Esophagus mucosa (tissue), 1 donor: ENCODE measurements at places on chromosomes 1 and 21. TPM values are rescaled to one million over a fixed set of nuclear protein-coding genes. Genes with fewer than 3 reads are reported as not detected.

Gene GCSAML
- total RNA-seq: not detected

- no peak for ATAC-seq
Observed at GRCh38 chr1:217333939-217334338, 297.0 kb downstream of the GPATCH2 start.

DNA sequence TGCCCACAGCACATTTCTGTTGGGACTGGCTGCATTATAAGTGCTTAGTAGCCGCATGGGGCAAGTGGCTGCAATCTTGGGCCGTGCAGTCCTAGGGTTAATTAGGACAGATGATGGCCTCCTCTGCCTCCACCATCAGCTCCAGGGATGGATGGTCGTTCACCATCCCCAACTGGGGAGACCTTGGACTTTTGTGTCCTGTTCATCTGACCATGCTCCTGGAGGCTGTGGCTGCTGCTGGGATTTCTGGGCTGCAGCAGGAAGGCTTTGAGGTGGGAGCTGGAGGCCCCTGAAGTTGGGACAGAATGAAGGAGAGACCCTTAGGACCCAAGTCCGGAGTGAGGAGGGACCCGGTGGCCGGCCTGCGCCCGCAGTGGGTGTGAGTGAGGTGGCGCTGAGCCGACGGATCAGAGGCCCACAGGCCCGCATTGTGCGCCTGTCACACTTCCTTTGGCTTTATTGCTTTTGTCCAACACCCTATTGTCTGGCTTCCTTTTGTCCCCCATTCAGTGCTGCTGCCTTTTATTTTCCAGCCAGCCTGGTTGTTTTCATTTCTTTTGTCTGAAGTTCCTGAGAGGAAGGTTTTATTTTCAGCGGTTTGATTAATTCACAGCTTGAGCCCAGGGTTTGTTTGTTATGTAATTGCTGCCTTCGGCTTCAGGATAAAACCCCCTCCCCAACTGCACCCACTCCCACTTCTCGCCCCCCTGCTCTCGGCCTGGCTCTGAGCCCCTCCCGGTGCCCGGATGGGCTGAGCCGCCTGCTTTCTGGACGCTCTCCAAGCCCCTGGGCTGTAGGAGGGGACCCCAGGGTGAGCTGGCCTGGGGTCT, 35.6 kb downstream of the SOX13 start:
- ATAC-seq: no peak

DNA sequence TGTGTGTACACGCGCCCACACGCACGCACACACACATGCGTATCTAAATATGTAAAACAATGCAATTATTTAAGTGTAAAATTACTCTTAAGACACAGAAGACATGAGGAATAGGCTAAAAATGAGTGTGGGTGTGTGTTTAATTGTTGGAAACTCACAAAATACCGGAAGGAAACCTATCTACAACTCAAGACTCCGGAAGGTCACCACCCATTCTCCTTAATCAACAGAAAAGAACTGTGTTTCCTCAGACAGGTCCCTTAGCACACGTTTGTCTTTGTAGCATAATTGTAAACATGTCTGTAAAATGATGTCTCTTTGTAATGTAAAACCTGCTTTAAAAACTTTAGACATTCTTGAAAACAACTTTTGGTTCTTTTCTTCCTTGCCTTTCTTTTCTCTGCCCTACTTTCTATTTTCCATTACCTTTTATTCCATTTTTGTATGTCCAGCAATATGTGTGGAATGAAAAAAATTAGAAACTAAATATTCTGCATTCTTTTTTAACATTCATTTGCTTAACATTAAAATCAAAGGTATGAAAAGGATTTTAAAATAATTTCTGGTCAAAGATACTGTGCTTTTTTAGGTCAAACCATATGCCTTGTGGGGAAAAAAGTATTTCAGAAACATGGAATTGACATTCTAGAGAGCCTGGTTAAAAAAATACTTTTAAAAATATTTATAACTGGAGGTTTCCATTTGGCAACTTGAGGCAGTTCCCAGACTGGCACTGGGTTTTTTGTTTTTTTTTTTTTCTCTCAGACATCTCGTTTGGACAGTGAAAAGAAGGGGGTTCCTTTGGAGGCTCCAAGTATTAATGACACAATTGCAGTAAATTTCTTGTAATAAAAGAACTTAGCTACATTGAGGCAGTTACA, 46.2 kb downstream of the ATP5PF start:
- no peak for ATAC-seq

DNA sequence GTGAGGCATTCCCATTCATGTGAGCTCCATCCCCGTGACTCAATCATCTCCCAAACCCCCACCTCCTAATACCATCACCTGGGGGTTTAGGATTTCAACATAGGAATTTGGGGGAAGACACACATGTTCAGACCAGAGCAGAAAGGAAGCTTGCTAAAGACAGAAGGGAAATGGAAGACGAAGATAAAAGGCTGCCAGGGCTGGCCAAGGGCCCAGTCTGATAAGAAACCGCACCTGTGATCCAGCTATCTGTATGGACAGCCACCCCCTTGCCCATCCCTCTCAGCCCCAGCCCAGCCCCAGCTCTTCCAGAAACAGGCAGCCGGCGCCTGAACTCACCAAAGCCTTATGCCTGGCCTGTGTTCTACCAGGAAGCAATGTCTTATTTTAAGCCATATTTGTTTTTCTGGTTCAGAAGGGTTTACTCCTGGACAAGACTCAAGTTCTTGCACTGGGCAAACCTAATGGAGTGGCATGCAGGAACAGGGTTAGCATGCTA, 198.4 kb upstream of the VAMP3 start:
- peak; percentile 58 for ATAC-seq

GRCh38 chr1:230518511-230518910, 92.4 kb upstream of the PGBD5 start:
- no peak for ATAC-seq

Gene SH2D1B
- total RNA-seq: 3.4 TPM

DNA sequence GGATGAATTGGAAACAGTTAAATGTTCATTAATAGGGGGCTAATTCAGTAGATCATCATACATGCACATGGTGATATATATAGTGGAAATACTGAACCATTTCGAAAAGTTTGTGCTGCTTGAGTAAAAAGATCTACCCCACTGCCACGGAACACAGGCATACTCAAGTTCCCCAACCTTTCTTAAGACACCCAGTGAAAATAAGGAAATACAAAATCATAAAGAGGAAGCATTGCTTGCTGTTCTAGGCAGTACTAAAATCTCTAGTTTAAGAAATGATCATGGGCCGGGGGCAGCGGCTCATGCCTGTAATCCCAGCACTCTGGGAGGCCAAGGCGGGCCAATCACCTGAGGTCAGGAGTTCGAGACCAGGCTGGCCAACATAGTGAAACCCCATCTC, 37.6 kb upstream of the KIRREL1 start:
- ATAC-seq: no peak

DNA sequence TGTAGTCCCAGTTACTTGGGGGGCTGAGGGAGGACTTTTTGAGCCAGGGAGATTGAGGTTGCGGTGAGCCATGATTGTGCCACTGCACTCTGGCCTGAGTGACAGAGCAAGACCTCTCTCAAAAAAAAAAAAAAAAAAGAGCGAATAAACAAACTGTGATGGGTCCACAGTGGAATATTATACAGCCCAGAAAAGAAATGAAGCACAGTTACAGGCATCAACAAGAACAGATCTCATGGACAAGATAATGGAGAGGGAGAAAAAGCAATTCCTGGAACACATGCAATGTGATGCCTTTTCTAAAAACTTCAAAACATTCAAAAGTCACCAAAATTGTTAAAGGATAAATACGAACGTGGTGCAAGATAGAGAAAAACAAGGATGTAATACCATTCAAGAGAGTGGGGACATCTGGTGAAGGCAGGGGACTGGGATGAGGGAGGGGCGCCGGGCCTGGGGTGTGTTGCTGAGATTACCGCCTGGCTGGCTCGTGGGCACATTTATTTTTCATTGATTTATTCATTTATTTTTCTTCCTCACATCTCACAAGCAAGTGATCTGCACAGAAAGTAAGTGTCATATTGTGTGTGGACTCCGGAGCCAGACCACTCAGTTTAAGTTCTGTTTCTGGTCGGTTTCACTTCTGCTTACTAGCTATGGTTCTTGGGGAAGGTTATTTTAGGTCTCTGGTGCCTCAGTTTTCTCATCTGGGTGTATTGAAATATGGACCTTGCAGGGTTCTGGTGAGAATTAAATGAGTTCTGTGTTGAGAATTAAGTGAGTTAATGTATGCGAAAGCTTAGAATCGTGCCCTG, 30.1 kb downstream of the ABCG1 start:
- no peak for ATAC-seq
